ENCODE measurements at places on chromosomes 1 and 21.

DNA sequence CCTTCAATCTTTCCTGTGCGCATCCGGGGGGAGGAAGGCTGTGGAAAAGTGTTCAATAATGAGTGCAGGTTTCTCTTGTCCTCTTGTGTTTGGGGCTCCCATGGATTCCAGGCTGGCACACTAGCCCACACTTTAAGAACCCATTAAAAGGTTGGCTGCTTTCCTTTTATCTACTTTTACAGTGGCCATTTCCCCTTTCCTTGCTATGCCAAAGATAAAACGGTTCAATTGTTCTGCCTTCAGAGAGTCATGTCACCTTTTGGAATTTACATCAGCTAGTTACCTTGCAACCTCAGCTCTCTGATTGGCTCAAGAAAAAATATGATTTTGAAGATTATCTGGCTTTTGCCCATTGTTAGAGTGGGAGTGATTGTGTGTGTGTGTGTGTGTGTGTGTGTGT, 182.3 kb downstream of the SDCCAG8 start:
- DNase-seq: no peak

DNA sequence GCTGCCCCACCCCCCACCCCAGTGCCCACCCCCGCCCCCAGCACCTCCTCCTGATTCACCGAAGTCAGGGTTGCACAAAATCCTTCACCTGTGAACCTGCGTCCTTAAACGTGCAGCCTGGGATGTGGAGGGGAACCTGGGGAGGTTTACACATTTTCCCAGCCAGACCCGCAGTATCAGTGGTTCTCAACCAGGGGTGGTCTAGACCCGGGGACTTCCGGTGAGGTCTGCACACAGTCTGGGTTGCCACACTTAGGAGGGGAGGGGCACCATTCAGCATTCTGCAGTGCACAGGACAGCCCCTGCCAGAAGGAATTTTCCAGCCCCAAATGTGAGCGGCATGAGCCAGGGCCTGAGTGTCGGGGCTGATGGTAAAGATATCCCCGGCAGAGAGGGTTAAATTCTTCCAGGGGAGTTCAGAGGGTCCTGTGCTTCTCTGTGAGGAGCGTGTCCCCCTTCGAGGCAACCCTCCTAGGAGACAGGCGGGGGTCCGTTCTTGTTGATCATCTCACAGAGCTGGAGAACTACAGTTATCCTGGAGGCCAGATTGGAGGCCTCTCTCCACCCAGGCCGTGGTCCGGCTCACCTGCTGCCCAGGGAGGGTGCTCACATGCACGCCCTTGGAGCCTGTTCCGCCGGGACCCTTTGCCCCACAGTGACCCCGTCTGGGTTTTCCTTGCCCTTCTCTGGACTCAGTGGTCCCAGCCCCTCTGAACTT, 113.6 kb downstream of the SIK1 start:
- DNase-seq: no peak

- DNase-seq: no peak
Measured at GRCh38 chr1:215710899-215711225, 143.8 kb downstream of the KCTD3 start.

DNA sequence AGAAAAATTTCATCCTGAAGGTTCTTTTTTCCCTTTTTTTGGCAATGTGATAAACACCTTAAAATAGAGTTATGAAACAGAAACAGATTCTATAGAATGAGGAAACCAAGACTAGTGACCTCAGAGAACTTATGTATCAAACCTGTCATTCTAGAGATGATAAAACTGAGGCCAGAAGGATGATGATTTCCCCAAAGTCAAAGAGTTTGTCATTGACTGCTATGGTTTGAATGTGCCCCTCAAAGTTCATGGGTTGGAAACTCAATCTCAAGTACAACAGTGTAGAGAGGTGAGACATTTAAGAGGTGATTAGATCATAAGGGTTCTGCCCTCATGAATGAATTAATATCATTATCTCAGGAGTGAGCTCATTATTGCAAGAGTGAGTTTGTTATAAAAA, 13.7 kb upstream of the BEND5 start:
- DNase-seq: no peak

- no peak for DNase-seq
Measured at GRCh38 chr21:36744560-36745231, 45.8 kb downstream of the SIM2 start.

GRCh38 chr1:94962409-94963265, 35.7 kb upstream of the CNN3 start:
- no peak for DNase-seq

DNA sequence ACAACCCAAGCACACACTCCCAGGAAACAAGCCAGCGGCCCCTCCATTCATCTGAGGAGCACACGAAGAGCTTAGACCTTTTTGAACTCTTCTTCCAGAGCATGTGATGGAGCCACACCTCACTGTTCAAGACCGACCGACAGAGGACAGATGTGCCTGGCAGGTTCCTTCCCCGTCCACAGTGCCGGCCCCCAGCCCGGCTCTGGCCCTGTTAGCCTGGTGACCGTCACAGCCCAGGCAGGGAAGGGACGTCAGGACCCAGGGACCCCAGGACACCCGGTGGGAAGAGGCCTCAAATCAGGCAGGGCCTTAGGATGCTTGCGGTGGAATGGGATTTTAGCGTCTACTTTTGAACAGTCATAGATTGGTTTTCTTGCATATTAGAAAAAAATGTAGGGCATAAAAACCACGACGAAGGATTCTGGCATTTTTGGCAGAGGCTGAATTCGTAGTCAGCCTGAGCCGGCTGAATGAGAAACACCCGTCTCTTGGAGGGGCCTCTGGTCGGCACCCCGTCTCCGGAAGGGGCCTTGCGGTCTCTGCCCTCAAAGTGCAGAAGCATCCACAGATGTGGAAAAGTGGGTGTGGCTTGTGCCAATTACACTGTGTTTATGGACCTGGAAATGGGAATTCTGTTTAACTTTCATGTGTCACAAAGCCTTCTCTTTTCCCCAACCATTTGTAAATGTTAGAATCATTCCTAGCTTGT, 79.3 kb downstream of the SIK1 start:
- DNase-seq: no peak

GRCh38 chr21:16086936-16087335, 357.2 kb downstream of the USP25 start:
- no peak for DNase-seq
